ENCODE measurements at places on chromosomes 16 and 17.

DNA sequence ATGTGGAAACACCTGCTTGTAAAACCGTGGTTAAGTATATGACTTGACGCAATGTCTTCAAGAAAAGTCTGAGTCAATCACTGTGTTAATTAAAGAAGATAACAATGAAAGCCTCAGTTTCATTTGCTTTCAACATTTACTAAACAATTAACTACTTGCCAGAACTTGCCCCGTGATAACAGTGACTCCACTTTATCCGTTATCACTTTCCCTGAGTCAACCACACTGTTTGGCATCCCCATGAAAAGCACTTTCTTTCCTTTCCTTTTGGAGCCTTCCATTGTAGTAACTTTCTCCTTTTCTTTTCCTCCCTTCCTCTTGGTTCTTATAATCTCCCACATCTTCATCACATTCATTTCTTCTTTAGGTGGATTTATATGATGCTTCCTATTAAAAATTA lies 435.1 kb upstream of the GOT2 start:
- no peak for DNase-seq

DNA sequence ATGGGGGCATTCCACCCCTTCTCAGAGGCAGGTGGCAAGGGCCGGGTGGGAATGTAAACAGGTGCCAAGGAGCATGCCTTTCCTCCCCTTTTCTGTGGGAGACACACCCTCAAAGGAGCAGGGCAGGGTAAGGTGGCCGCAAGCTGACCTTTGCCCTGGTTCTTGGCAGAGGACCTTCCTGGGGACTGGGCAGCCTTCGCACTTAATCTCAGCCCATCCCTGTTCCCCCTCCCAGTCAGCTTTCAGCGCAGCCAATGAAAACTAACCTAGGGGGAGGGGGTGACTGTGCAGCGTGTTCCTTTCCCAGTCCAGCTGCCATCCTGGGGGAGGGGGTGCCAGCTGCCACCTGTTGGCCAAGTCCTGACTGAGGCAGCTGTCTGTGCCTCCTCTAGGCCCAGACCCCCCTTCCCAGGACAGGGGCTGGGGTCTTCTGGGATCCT lies 2.8 kb downstream of the TRAF4 start:
- no peak for DNase-seq

DNA sequence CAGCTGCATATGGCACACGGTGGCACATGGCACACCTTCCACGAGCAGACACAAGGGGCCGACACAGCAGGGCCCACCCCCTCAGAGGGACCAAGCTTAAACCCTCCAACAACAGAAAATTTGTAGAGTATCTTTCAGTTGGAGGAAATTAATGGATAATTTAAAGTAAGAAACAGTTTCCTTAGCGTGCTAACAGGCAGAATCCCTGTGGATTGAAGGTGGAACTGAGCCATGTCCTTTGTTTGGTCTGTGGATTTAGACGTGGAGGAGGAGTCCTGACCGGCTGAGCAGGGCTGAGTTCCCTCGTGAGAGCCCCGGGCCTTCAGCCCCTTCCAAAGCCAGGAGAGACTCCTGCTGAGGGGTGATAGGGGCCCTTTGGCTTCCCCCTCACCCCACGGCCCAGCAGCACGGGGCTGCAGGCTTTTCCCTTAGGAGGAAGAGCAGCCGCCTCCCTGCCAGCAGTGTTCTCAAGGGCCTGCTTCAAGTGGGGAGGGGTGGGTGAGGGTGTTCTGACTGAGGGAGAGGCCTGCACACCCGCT lies 1.4 kb upstream of the CYB561 start:
- no peak for DNase-seq

GRCh38 chr17:67421869-67422273 lies 44.8 kb downstream of the PITPNC1 start:
- no peak for DNase-seq

GRCh38 chr17:13113821-13114525 lies 96.1 kb upstream of the ELAC2 start:
- DNase-seq, result no peak

DNA sequence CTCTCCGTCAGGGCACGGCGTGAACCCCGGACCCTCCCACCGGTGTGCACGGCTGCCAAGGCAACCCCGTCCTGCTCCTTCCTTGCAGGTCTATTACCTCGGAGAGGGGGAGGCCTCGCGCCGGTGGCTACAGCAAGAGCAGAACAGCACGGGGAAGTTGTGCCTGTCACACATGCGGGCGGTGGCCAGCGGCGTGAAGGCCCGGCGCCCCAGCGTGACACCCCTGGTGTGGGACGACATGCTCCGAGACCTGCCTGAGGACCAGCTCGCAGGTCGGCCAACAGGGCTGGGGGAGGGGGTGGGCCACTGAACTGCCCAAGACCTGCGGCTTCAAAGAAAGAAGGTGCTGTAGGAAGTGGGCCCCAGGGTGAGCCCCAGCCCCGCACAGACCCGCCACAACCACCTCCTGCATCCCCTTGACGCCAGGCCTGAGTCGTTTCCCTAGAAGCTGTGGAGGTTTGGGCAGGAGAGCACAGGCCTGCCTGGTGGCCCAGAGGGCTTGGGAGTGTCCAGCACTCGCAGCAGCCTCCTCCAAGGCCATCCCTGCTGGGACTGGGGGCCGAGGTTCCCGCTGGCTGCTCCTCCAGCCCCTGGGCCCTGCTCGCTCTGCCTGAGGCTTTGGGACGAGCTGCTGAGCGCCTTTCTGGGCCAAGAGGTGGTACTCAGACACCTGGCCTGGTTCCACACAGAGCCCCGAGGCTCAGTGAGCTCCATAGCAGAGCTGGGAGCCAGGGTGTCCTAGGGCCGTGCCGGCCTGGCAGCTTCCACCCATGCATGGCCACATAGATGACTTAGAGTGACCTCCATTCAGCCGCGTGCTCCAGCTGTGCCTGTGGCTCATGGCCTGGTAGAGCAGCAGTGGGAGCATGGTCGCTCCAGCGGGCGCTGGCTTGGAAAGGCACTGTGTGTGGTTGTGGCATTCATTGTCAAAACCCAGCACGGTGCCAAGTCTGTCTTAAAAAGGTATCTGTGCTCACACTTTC lies 14.7 kb downstream of the CYBC1 start:
- no peak for DNase-seq

DNA sequence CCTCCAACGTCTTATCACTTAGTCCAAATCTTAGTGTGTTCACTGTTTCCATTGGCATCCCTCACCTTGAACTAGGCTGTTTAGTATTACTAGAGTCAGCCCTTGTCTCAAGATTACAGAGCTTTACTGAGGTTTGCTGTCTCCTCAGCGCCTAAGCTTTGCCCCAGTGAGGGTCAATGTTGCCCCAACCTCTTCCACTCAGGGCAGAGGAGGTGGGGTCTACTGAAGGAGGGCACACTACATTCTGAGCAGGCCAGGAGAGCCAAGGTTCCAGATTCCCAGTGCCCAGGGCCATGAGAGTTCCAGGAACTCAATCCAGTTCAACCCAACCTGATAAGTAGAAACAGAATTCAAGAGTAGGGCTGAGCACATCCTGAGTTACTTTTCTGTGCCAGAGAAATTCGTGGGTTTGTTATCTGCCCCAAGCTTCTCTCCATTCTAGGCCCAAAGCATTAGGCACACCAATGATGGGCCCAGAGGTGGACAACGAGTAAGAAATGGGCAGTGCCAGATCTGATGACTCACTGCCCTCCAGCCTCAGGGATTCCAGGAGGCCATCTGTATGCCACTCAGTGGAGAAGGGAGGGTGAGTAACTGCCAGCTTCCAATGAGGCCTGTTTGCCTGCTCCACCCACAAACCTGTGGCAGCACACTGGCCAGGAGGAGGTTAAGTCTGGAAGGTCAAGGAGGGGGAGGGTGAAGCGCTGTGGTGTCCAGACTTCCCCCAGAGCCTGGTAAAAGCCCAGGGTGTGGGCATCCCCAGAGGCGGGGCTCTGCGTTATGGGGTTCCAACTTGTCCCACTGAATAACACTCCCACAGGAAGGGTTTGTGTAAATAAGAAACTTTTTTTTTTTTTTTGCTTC lies 8.2 kb downstream of the TUBG2 start:
- DNase-seq, result no peak

DNA sequence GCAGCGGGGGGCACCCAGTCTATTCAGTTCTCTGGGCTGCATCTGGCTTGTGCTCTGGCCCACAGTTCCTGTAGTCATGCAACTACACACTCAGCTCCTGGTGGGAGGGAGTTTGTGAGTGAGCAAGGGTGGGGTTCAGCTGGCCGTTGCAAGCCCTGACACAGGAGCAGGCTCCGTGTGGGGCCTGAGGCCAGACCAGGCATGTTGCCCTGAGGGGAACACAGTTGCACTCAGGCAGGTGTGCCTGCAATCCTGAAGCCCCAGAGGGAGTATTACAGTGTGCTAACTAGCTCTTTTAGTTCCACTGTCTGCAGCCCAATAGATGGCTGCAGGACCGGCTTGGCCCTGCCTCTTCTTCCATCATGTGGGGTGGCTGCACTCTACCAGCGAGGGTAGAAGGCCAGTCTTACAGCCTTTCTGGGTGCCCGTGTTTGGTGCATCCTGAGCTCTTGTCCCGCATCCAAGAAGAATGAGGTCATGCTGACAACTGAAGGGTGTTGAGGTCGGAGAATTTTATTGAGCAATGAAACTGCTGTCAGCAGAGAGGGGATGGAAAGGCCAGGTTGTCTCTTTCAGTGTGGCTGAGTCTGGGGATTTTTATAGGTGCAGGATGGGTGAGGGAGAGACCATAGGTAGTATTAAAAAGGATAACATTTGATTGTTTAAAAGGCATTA lies 49.9 kb upstream of the ELAC2 start:
- no peak for DNase-seq

DNA sequence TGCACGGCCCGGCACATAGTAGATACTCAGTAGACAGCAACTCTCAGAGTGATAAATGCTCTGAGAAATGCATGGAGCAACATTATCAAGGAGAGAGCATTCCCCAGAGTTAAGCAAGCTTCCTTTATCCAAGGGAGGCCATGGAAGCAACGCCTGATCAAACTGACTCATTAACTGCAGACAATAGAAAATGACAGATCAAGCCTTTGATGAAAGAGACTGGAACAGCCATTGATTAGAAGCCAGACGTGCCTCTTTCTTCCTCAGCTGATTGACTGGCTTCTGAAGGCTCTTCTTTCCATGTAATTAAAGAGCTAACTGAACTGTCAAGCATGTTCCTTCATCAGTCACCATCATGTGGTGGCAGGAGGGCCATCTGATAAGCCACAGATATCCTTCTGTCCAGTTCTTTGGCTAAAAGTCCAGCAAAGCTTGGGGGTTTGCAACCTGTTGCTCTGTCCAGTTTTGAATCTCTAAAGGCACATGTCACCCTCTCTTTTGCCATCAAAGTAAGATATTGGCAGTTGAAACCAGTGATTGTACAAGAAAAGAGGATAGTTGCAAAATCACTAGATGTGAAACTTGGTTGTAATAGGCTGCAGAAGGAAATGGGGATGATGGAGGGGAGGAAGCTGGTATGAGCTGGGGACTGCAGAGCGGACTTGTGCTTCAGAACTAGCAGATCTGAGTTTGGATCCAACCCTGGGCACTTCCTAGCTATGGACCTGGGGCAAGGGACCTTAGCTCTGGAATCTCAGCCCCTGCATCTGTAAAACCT lies 188.0 kb downstream of the HAPSTR1 start:
- no peak for DNase-seq

DNA sequence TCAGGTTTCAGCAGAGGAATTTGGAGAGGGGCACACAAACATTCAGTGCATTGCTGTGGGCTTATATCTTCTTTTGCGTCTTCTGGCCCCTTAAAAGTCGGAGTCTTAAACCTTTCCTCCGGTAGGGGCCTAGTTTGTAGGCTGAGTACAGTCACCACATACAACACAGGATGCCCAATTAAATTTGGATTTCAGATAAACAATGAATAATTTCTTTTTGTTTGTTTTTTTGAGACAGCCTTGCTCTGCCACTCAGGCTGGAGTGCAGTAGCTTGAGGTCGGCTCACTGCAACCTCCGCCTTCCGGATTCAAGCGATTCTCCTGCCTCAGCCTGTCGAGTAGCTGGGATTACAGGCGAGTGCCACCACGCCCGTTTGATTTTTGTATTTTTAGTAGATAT lies 26.7 kb upstream of the ADORA2B start:
- DNase-seq, result no peak

Data from NCI-H1105 (cell line).